ENCODE measurements at places on chromosomes 4 and X.

DNA sequence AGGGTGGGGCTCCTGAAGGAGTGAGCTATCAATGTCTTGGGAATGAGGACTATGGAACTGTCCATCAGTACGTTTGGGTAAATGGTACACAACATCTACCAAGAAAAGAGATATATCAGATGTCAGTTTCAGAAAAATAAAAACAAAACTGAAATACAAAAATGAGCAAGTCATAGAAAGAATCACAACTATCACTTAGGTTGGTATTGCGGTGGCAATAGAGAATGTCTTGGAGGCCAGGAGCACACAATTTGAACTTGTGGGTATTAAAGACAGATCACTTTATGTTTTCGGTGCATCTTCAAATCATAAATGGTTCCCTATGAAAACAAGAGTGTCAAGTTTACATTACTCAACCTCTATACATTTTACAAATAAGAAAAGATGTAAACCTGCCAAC lies 176.8 kb downstream of the CHM start:
- no peak for DNase-seq

DNA sequence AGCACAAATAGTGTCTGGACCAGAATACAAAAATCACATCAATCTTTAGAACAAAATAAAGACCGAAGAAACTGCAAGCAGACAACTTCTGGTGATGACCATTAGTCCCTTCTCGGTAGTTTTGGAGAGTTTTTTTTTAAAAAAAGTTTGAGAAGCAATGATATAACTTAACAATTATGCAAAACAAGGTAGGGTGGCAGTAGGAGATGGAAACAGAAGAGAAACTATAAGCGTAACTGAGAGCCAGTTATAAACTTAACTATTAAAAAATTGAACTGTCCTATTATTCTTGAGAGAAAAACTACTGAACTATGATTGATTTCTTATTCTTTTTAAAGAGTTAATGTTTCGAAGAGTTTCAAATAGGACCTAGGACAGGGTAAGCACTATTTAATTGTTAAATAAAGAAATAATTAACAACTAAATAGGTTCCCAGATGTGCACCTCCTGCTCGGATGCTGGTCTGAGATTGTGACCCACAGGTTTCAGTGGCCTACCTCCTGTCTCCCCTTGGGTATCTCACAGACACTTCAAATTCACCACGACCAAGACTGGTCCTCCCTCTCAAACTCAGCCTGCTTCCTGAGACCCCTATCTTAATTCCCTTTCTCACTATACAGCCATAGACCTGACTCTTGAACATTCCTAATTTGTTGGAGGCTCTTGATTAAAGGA lies 81.3 kb downstream of the LEF1 start:
- DNase-seq = no peak

DNA sequence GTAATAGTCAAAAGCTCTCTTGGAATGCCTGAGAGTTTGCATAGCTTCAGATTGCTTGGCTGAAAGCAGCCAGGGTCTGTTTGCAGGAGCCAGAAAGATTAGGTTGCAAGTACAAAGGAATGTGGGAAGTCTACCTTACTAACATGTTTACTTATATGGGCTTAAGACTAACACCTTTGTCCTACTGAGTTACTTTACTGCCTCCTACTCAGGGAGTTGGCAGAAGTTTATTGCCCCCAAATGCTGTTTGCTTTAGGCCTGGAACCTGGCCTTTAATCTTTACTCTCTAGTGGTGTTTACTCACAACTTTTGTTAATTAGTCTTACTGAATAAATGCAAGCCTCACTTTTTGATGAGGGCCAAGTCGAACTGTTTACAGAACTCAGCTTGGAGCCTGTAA lies 219.4 kb upstream of the ZC4H2 start:
- DNase-seq = no peak

- no peak for DNase-seq
These were observed 7.5 kb upstream of the RNF4 start for GRCh38 chr4:2461246-2461960.

GRCh38 chr4:95674521-95674981 lies 125.8 kb upstream of the UNC5C start:
- DNase-seq = no peak

GRCh38 chr4:19026281-19026680 lies 1004.7 kb upstream of the LCORL start:
- DNase-seq = no peak

Data from stimulated activated CD8-positive, alpha-beta memory T cell treated with anti-CD3 and anti-CD28 coated beads, Interleukin-4, amount 100 ng/mL, for 1 hour (primary cell).